Activated T-cell treated with anti-CD3 and anti-CD28 coated beads, Interleukin-2, amount 50 U/mL, for 1 hour (primary cell): ENCODE measurements at places on chromosomes 11 and 22.

DNA sequence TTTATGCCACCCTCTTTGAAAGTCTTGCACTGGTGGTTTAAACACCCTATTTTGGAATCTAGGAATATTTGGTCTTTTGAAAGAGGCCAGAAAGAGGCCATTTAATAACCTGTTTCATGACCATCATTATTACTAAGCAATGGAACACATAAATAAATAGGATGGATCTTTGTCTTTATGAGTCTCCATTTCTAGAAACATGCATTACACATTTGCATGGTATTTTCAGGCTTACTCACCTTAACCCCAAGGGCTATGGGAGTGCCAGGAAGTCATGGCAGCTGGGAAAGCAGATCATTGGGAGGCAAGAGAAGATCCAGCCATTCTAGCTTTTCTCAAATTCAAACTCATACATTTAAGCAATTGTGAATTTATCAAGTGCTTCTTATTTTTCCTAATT is 185.8 kb upstream of the POU2AF2 start:
- DNase-seq = no peak

GRCh38 chr11:78567209-78567608 is 7.5 kb downstream of the NARS2 start:
- no peak for DNase-seq

DNA sequence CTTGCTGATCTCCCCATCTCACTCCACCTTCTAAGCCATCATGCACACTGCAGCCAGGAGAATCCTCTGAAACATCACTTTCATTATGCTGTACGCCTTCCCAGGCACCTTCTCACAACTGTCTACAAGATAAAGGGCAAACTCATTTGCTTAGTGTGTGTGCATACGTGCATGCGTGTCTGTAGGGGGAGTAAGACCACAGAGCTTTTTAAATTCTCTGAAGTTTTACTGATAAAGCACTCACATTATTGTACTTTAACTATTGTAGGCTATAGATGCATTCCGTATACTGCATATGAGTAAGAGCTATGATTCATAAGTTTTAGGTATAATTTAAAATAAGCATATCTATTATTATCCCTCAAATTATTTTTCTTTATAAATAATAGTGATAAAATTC is 15.3 kb upstream of the ANKK1 start:
- no peak for DNase-seq

DNA sequence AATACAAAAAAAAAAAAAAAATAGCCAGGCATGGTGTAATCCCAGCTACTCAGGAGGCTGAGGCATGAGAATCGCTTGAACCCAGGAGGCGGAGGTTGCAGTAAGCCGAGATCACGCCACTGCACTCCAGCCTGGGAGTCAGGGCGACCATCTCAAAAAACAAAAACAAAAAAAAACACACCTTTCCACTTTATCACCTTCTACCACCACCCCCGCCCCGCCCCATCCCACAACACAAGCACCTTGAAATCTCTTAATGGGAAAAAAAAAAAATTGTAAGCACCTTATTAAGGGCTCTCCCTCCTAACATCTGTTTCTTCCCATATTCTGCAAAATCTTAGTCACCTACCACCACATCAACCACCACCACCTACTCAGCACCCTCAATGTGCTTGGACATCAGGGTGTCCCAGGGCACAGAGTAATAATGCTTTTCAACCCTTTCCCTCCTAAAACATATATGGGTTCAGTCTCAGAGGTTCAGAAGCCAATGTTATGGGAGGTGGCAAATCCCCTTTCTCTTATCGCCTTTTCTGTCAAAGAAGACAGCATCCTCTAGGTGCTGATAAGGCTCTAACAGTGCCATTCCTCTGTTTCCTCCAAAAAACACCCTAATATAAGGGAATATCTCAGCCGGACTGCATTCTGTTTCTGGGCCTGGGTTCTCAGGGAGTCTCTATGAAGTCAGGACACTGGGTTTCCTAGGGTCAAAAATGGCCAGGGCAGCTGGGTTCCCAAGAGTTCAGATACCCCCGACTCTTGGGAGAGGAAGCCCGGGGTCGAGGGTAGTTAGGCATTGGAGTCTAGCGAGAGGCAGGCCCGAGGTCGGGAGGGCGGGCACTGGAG is 718 bp downstream of the INTS5 start:
- no peak for DNase-seq

DNA sequence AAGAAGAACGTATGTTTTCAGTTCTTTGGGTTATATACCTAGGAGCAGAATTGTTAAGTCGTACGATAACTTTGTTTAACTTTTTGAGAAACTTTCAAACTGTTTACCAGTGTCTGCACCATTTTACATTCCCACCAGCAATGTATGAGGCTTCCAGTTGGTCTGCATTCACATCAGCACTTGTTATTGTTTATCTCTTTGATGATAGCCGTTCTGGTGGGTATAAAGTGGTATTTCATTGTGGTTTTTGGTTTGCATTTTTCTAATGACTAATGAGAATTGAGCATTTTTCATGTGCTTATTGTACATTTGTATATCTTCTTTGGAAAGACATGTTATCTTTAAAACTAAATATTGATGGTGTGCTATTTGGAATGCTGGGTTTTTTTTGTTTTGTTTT is 59.8 kb downstream of the KDM2A start:
- DNase-seq = no peak

GRCh38 chr22:46612904-46613605 is 7.1 kb upstream of the GRAMD4 start:
- DNase-seq = peak; percentile 60

GRCh38 chr11:6790546-6790945 is 7.7 kb downstream of the OR2AG1 start:
- no peak for DNase-seq

GRCh38 chr22:25780673-25781072 is 38.7 kb downstream of the MYO18B start:
- no peak for DNase-seq

GRCh38 chr11:86374069-86374468 is 618 bp upstream of the CCDC81 start:
- DNase-seq = no peak

DNA sequence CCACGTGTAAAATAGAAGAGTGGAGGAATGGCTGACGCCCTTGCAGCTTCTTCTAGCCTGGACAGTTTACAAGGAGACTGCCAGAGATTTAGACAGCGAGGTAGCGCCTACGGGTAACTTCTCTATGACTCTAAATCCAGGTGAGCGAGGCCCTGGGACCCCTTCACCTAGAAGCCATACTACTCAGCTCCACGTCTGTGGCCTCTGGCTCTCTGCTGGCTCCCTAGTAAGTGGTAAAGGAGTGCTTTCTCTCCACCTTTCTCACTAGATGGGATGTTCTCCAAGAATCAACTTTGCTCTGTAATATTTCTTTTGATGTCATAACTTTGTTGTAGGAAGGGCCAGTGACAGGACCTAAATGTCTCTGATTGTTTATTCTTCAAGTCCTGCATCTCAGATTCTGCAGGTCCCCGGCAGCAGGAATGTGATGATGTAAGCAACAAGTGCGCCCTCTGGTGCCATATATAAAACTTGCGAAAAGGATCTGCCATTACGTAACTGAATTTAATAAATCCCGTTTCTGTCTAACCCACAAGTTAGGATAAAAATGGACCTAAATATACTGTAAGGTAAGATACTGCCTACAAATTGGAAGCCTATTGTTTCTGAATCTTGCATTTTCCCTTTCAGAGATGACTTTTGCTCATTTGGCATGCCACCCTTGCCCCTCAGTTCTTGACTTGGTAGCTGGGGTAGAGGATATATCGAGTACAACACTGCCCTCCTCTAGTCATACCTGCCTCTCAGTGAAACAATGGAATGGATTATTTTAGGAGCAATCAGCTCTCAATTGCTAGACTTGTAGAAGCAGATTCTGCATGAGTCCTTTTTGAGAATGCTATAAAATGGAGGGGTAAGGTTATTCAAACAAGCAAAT is 11.0 kb upstream of the PTPN5 start:
- DNase-seq = no peak

DNA sequence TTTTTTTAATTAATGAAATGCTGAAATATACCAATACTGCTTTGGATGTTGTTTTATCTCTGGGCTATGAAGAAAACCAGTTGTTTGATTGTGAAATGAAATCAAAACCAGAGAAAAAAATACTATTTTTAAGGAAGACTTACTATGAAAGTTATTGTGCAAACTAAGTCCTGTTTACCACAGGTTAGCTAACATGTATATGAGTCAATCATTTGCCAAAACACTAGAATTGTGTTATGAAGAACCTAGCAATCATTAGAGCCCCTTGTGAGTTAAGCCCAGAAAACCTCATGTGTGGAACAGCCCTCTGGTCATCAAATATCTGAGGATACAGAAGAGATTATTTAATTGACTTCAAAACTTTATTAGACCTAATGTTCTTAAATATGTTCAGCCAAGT is 83.7 kb downstream of the FAT3 start:
- no peak for DNase-seq

DNA sequence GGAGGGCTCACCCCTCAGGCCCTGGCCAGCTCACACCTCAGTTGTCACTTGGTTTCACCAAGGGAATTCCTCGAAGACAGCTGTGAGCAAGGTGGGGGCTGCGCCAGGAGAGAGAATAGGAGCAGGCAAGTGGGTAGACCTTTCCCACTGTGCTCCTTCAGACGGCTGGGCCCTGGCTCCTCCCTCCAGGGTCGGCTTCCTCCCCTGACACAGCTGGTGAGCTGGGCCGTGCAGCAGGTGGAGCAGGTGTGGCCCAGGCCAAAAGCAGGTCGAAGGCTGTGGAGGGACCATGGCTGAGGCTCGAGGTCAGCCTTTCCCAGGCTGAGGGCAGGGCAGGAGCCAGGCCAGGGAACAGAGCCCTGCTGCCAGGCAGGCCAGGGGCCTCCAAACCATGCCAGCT is 12.5 kb upstream of the MYRF start:
- no peak for DNase-seq

GRCh38 chr11:12845163-12845562 is 164.0 kb upstream of the RASSF10 start:
- no peak for DNase-seq
